ENCODE measurements at places on chromosomes 4 and X.

DNA sequence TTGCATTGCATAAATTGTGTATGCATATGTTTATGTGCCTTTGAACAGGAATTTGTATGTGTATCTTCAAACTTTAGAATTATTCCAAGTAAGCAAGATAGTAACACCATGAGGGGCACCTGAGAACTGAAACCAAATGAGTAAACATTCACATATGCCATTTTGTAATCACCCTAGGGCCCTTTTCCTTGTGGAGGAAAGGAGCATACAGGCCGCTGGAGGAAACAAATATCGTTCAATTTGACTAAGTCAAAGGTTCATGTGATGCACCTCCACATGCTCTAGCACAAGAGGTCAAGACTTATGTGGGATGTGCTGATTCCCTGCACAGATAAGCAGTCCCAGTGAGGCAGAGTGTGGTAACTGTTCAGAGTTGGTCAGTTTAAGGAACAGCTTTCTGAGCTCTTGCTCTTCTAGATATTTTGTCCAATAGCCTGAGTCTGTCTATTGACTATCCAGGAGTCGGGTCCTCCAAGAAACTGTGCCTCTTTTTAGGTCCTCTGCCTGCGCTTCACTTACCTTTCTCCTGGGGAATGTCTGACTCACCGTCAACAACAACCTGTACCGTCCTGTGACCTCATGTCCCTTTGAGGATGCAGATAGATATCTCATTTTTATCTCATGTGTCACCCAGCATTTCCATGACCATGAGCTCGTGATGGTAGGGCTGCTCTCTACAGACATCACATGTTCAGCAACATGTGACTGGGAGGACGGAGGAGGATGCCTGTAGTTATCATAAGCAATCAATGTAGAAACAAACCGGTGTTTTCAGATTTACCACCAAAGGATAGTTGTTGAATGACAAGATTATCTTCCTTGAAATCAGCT, 196.9 kb downstream of the NWD2 start:
- DNase-seq = no peak

GRCh38 chr4:123255971-123256370, 140.6 kb upstream of the SPRY1 start:
- DNase-seq = no peak

DNA sequence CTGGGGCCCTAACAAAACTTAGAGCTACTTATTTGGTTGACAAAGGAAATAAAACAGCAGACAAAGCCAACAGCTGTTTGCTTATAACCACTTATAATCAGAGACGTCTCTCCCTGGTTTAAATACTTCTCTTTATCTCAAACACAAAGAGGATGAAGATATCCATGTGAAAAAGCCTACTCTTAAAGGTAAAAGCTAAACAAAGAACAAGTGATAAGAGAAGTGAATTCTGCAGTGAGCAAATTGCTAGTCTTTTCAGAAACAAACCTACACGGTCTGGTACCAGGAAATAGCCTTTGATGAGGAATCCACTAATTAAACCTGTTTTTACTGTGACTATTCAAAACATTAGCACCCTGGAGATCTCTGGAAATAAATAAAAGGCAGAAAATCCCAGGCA, 46.7 kb downstream of the GRIA3 start:
- DNase-seq = no peak

DNA sequence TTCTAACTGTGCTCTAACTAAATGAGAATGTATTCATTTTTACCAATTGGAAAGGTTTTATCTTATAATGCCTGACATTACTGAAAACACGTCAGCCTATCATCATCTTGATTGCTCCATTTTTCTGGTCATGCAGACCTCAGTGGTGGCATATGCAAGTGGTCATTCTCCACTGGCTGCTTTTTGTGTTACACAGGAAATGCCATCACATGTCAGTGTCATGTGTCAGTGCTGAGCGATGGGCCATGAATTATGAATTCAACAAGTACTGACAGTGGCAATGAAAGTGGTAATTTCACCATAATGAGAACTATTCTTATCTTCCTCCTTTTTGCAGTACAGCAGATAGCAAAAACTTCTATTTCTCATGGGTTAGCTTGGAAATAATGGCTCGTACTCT, 190.5 kb downstream of the PACRGL start:
- no peak for DNase-seq

- DNase-seq = no peak
Observed at GRCh38 chr4:14167876-14168510, 540.5 kb upstream of the BOD1L1 start.

- DNase-seq = no peak
Observed at GRCh38 chr4:11791797-11792196, 363.1 kb upstream of the HS3ST1 start.

DNA sequence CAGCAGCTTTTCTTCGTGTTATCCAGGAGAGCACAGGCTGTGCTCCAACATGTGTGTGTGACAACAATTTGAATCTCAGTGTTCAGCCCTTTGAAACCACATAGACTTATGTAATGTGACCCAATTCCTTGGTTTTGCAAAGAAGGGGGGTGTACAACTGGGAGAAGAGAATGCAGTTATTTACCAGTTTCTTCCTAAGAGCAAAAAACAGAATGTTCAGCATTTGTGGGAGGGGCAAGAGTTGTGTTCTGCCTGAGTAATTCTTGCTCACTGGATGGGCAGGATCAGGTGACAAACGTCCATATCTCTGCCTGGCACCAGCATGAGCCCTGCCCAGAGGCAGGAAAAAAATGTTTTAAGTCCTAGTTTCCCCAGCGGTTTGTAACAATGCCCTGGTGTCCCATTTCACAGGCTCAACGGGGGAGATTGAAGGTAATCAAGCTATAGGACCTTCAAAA, 72.0 kb downstream of the PRPS1 start:
- DNase-seq = no peak

DNA sequence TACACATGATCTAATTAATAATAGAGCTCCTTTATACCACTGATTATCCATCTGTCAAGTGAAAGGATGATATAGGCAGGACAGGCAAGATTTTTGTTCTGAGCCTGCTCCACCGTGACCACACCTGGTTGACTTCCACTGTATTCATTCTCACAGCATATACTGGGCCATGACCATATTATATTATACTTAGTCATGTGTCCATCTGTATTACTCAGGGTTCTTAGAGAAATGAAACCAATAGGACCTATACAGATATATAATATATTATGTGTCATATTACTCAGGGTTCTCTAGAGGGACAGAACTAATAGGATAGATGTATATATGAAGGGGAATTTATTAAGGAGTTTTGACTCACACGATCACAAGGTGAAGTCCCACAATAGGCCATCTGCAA, 675.1 kb downstream of the GRXCR1 start:
- DNase-seq = no peak

DNA sequence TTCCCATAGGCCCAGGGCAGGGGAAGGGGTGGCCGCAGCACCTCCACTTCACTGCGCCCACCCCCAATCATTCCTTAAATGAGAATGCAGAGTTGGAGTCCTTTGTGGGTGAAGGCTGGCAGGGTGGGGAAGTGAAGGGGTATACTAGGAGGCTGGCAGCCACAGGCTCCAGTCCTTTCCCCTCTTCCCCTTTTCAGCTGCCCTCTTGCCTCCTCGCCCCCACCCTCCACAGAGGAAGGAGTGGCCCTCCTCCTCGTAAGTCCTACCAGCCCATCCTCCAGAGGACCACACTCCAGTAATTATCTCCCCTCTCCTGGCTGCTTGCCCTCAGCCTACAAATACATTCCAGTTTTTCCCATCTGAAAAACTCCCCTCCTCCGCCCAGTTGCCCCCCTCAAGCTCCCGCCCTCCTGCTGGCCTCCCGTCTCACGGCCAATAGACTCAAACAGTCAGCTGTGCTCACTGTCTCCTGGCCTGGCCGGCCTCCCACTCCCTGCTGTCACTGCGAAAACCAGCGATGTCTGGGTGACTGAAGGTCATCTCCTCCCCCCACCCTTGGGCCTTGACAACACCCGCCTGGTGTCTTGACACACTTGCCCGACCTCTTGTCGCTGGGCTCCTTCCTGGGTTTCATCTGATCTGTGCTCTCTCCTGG, 38.8 kb downstream of the EFNB1 start:
- no peak for DNase-seq

GRCh38 chrX:13261348-13261747, 58.5 kb downstream of the ATXN3L start:
- DNase-seq = no peak

DNA sequence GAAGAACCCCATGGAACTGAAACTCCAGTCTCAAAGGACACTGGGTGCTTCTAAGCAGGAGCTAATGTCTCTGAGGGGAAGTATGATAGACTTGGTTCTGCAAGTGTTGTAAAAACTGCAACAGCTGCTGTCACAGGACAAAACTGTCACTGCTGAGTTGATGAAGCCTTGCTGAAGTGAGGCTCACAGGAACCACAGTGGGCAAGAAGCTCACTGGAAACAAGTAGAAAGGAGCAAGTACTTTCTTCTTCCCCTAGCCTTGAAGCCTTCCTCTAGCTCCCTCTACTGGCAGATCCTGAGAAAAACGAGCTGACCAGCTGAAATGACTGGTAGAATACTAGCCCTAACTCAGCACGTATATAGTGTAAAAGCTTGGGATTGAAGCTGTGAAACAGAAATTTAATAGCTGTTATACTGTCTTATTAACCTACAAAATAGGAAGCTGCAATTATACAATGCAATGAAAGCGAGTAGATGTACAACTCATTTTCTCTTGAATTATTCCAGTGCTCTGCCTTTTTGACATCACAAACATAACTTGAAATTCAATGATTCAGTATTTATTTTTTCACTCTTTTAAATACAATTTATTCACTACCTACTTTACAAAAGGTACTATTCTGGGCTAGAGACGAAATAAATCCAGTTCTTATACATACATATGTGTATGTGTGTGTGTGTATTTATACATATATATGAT, 91.4 kb downstream of the GABRB1 start:
- DNase-seq = peak; percentile 68

GRCh38 chr4:7186516-7187167, 5.7 kb upstream of the SORCS2 start:
- peak; percentile 1 for DNase-seq

DNA sequence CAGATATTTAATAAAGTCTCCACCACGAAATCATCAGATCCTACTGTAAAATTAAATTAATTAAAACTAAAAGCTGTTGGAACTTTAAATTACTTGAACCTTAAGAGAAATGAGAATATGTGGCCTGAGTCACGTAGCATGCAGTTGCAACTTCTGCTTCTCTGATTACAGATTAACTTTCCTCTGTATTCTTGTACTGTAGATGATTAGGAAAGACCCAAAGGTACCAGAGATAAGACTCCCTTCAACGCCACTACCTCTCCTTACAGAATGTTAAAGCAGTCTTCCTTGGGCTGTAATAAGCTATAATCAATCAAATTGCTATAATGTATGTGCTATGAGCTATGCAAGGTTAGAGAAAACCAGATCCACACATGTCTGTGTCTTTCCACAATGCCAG, 47.9 kb downstream of the FAM13A start:
- no peak for DNase-seq

- no peak for DNase-seq
Observed at GRCh38 chrX:78653118-78653822, 5.9 kb downstream of the RTL3 start.

DNA sequence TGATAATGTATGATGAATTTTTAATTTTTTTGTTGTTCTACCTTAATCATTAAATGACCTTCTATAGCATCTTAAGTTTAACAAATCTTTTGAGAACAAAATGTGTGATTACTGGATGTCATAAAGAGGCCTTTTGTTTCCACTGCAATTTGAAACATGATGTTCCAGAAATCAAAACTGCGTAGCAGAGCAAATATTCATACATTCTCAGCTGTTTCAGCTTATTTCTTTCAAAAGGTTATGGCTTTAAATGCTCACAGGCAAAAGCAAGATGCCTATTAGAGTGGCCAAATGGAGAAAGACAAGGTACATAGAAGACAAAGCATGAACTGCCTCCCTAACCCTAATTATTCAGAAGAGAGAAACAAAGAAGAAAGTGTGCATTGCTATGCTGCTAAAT, 233.0 kb upstream of the SLC7A11 start:
- DNase-seq = no peak

DNA sequence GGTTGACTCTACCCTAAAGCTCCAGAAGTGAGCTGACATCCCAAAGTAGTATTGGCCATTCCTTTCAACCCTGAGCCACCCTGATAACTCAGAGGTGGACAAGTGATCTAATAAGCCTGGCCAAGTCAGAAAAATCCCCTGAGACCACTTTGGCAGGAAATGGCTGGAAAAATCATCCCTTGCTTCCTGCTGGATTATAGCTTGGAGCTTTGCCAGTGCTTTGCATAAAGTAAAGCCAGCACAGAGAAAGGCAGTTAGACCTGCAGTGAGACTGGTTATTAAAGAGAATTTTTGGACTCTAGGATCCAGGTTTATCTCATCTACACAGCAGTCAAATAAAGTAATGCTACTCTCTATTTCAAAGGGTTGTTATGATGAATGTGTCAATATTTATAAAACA, 6.4 kb downstream of the CXCL3 start:
- DNase-seq = no peak

- no peak for DNase-seq
Observed at GRCh38 chrX:31237189-31237588, 165.3 kb upstream of the FTHL17 start.

DNA sequence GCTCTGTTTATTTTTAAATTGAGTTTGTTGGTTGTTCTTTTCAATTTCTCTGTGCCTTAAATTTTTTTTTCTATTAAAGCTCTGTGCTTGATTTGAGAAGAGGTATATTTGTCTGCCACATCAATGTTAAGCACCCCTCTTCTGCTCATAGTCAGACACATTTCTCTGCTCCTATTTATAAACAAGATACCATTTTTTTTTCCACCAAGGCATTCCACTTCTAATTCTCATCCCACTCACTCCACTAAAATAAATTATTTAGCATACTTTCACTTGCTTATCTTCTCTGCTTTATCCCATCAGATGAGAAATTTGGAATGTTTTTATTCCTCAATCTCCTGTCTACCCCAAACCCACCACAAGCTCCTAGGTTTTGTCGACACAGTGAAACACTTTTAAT, 127.0 kb upstream of the PDE5A start:
- no peak for DNase-seq

GRCh38 chr4:77190053-77190452, 33.0 kb downstream of the CCNG2 start:
- no peak for DNase-seq

DNA sequence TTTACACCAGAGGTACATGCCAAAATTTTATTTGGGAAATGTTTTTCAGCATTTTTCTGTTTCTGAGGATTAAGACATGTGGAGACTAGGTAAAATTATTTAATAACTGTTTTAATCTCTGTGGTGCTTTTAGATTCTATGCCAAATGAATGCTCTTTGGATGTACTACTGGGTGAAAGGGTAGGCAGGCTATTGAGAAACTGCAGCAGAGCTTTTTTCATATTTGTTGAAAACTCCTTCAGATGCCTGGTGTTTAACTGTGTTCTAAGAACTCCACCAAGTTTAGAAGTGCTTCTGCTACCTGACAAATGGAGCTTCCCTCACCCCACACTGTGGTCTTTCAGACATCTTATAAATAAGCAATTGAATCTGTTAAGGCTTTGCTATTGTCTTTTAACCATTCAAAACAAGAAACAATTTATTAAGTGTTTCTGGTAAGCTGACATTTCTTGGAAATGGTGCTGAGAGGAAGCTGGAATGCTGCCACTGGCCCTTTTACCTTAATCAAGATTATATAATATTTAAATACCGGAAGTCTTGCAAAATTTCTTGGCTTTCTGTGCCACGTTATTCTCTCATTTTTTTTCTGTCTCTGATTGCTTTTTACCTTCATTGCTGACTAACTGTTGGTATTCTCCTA, 51.2 kb upstream of the CYSLTR1 start:
- no peak for DNase-seq

GRCh38 chr4:118711052-118711451, 25.9 kb downstream of the METTL14 start:
- no peak for DNase-seq

- no peak for DNase-seq
Observed at GRCh38 chrX:28835991-28836390, 248.7 kb downstream of the IL1RAPL1 start.

- DNase-seq = peak; percentile 43
Observed at GRCh38 chr4:6333301-6334202, 63.9 kb downstream of the WFS1 start.

Measured in activated naive CD4-positive, alpha-beta T cell treated with anti-CD3 and anti-CD28 coated beads for 36 hours (primary cell).